ENCODE measurements at places on chromosomes 3 and 15. TPM values are rescaled to one million over a fixed set of nuclear protein-coding genes. Genes with fewer than 3 reads are reported as not detected.

DNA sequence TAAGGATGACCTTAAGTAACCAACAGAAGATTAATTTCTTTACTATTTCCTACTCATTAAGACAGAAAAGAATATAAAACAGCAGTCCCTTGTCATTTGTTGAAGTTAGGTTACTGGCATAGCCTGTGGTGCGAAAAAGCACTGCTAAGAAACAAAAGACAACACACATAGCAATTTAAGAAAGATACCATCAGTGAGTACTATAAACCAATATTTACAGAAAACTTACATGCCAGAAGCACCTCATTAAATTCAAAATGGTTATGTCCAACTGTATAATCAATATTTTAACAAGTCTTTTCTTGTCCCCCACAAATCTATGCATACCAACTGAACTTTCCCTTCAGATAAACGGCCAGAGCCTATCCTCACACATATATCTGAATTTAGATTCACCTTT lies 42.0 kb downstream of the ANKRD28 start:
- DNase-seq, result no peak

- no peak for DNase-seq
These were observed 498.5 kb upstream of the GBE1 start for GRCh38 chr3:82259994-82260393.

DNA sequence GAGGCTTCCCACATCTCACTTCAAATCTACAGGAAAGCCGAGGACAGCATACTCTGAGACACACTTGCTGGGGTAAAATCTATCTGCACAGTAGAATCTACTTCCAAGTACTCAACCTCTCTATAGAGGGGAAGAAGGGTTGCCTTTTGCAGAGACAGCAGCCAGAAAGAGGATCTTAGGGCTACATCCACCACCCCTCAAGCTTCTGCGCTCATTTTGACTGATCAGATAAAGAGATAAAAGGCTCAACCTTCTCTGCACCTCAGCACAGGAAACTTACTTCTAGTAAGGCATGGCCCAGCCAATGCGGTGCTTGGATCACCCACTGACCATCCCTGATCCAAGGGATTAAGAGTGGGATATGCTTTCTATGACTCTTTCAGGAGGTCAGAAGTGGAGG lies 6.9 kb upstream of the SLC9A9 start:
- DNase-seq, result no peak

DNA sequence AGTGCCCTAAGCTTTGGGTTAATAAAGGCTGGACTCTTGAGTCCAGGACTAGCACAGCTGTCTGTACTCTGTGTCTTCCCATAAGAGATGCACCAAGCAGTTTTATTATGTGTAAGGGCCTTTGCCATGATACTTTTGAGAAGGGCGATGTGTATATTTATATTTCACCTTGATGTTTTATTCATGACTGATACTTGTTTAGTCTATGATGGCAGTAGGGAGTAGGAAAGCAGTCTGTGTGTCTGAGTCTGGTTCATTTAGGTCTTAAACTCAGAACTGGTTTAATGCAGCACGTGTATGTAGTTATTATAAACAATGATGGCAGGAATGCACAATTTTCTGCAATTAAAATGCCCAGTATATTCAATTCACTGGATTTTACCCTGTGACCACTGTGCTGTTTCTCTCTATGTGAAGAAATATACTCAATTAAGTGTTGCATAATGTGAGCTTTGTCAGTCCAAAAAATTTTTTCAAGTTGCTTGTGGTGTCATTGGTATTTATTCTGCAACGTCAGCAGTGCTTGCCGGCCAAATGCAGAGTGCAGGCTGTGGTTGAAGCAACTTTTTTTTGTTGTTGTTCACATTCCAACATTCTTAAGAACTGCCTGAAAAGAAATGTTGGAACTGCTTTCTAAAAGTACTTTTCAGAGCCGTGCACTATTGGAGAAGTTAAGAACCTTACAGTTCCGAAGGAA lies 423.7 kb upstream of the SEMA6D start:
- peak; percentile 86 for DNase-seq

DNA sequence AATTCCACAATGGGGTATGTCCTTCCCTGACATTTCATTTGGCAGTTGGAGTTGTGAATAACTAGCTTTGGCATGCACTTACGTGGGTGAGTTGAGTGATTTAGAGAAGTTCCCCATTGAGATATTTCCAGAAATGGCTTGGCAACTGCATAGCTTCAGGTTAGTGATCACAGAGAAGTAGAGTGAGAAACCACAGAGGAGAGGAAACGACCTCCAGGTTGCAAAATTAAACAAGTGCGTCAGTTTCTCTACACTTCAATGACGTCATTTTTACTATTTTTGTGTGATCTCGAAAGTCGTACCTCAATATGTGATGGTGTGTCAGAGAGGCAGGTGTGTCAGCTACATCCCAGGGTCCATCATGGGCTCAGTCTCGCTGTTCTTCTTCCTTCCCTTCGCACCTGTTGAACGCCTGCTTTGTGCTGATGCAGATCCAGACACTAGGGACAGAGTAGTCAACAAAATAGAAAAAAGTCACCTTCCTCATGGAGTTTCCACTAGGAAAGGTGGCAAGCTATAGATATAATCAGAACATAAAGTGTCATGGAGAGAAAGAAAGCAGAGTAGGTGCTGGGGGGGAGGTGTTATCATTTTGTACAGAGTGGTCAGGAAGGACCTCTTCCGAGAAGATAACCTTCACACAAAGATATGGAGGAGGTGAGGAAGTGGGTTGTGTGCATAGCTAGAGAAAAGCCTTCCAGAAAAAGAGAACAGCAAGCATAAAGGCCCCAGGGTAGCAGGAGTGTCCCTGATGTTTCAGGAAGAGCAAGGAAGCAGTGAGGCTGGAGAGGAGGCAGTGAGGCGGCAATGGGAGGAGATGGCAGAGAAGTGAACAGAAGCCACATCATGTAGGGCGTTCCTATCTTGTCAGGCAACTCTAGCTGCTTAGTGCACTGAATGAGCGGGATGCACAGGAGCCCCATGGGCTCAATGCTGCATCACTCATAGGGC lies 75.6 kb downstream of the MCTP2 start:
- no peak for DNase-seq

LRRC31 gene
- polyA plus RNA-seq, result not detected

P3H2 gene
- 39.4 TPM for polyA plus RNA-seq

RRP9 gene
- 15.2 TPM for polyA plus RNA-seq

CYP19A1 gene
- polyA plus RNA-seq, result 0.73 TPM
